Cerebellar cortex (tissue), 1 donor: ENCODE measurements at places on chromosomes 5 and 9.

DNA sequence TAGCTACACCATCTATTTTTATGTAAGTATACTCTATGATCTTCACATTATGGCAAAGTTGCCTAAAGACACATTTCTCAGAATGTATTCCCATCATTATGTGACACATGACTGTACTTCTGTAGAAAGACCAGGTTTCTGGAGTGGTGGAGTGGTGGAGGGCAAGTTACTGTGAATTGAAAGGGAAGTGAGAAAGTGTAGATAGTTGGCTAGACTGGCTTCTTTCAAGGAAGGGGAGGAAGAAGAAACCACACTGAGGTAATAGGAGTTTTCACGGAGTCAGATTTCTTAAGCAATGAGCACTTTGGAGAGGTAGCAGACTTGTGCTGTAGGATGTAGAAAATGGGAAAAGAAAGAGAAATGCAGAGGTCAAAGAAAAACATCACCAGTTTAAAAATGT, 50.9 kb upstream of the EQTN start:
- no peak for DNase-seq

GRCh38 chr5:34563931-34564709, 92.0 kb upstream of the RAI14 start:
- no peak for DNase-seq

DNA sequence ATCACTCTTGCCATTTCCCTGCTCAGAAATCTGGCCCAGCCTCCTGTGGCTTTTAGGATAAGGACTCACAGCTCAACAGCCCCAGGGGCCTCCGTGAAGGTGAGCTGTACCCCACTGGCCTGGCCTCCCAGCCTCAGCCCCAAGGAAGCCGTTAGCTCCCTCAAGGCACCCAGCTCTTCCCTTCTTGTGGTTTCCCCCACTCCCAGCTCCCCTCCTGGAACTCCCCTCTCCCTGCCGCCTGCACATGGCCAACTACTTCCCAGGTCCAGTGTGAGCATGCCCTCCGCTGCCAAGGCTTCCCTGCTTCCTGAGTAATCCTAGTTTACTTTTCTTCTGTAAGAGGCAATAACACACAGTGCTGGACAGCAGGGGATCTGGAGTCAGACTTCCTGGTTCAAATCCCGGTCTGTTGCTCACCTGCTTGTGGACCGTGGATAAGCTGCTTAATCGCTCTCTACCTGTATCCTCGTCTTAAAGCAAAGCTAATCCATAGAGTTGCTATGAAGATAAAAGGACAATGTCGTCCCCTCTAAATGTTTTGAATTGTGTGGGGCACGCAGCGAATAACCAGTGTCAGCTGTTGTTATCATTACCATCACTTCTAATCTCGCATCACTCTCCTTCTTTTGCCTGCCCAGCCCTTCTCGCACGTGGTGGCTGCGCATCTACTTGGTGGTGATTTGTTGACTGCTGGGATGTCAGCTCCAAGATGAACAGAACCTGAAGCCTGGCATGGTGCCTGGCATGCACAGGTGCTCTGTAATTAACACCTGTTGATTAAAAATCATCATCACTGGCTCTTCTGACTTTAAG, 86.6 kb downstream of the C5orf15 start:
- DNase-seq = peak; percentile 59

DNA sequence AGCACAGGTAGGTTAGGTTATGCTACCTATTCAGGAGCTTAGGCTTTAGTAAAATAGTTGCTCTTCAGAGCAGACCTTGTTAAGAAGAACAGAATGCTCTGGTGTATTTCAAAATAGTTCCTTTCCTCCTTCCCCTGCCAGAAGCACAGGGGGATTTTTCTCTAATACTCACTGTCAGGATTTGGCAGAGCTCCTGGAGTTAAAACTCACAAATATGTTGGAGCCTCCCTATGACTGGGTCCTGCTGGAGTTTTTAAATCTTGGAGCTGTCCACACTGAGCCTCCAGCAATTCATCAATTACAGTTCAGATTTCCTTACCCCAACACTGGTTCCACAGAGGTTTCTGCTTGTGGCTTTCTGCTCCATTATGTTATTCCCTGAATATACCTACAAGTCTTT, 1233.8 kb upstream of the WWC1 start:
- DNase-seq = peak; percentile 44

DNA sequence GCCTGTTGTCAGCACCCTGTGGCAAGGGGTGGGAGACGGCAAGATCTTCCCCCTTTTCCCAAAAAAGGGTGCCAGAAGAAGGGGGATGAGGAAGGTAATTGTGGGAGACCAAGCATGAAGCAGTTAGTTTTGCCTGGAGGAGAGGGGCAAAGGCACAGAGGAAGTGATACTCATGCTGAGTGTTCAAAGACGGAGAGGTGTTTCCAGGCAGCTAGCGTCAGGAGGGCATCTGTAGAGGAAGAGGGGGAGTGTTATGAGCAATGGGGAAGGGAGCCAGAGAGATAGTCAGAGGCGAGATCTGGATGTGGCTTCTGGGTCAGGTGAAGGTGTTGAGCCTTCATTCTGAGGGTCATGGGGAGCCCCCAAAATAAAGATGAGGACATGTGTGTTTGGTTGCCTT, 26.9 kb upstream of the ADAM19 start:
- DNase-seq = no peak

GRCh38 chr9:34457266-34458012, 931 bp downstream of the FAM219A start:
- DNase-seq = peak; percentile 77

DNA sequence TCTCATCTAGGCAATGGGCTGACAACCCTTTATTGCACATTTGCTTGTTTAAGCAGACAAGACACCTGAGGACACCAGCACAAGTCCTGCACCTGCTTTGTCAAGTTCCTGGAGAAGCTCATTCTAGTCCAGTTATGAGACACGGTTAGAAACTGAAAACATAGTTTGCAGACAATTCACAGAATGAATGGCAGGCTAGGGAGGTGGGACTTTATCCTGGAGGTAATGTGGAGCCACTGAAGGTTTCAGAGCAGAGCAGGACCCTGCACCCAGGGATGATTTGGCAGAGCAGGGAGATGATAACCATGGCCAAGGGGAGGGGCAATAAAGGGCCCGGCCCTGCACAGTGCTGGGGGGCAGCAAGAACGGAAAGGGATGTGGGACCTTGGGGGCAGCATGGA, 50.7 kb upstream of the SLC25A51 start:
- no peak for DNase-seq

GRCh38 chr9:20407013-20407412, 215.3 kb downstream of the MLLT3 start:
- no peak for DNase-seq

GRCh38 chr5:94849821-94850736, 231.6 kb downstream of the SLF1 start:
- peak; percentile 93 for DNase-seq
